Progenitor cell of endocrine pancreas (in vitro differentiated cells): ENCODE measurements at places on chromosomes 5 and 9. TPM values are rescaled to one million over a fixed set of nuclear protein-coding genes. Genes with fewer than 3 reads are reported as not detected.

PCDHGB1 gene
- total RNA-seq, result 2.3 TPM in 2 replicates

RAPGEF1 gene
- 57.3 and 62.8 TPM in 2 replicates for total RNA-seq

SLCO4C1 gene
- total RNA-seq, result 4.0 and 4.8 TPM in 2 replicates

RGS7BP gene
- total RNA-seq, result 0.14 TPM in 1 of 2 replicates, not detected in the other

GRCh38 chr5:115813719-115814118, 2.7 kb downstream of the CDO1 start:
- no peak for DNase-seq

DNA sequence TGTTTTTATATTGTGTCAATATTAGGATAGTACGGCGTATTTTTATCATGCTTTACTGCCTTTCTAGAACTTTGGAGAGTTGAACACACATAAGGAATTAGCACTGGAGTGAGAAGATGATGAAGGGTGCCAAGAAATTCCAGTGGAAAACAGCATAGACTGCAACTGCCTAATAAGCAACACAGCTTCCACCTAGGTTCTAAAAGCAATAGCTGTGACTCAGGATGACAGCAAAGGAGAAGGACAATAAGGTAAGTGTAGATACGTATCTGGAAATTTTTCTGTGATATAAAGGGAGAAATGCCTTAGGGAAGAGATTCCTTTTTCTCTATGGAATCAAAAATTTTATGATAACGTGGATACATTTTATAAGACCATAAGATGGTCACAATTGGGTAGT, 7.4 kb downstream of the PTPRD start:
- DNase-seq, result no peak

DNA sequence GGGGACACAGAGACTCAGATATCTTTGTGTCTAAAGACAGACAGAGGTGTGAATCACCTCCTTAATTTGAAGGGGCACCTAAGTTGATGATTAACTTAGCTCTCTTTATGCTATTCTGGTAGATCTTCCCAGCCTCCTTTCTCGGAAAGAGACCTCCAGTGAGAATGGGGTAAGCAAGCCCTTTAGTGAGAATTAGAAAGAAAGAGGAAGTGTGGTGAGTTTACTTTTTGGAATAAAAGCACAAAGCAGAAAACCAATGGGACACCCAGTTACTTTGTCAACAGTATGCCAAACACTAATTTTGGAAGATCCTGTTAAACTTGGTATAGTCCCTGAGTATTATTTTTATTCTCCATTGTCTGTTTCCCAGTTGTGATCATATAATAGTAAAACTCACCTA, 302.8 kb upstream of the RASA1 start:
- no peak for DNase-seq

GRCh38 chr9:81390792-81391456, 298.4 kb downstream of the TLE1 start:
- no peak for DNase-seq

DNA sequence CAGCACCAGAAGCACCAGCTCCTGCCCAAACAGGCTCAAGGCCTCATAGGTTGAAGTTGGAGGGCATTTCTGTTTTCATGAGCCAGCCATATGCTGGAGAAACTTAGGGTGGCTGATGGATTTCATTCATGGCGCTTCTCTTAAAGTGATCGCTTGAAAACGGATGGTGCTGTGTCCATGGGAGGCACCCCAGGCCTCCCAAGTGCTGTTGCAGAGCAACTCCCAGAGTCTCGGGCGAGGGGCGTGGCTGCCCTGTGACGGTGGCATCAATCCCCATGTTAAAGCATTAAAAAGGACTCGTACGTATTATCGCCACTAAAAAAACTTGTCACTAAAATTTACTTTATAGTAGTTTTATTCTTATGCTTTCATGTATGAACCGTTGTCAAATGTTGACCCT, 128.3 kb downstream of the MRPL36 start:
- DNase-seq, result no peak

GRCh38 chr9:994005-994404, 17.6 kb downstream of the DMRT3 start:
- no peak for DNase-seq

DNA sequence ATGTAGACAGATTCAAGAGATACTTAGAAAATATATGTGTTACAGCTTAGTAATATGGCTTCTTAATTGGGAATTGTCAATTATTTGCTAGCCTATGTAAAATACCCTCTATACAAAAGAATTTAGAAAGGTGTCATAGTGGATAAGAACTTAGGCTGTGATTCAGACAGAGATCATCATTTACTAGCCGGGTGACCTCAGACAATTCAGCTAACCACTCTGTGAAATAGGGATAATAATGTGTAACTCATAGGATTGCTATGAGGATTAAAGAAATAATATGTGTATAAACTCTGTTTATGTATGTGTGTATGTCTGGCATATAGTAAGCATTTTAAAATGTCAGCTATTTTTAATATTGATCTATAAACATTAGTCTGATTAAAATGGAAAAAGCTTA, 5.9 kb upstream of the LARS1 start:
- DNase-seq, result no peak

DNA sequence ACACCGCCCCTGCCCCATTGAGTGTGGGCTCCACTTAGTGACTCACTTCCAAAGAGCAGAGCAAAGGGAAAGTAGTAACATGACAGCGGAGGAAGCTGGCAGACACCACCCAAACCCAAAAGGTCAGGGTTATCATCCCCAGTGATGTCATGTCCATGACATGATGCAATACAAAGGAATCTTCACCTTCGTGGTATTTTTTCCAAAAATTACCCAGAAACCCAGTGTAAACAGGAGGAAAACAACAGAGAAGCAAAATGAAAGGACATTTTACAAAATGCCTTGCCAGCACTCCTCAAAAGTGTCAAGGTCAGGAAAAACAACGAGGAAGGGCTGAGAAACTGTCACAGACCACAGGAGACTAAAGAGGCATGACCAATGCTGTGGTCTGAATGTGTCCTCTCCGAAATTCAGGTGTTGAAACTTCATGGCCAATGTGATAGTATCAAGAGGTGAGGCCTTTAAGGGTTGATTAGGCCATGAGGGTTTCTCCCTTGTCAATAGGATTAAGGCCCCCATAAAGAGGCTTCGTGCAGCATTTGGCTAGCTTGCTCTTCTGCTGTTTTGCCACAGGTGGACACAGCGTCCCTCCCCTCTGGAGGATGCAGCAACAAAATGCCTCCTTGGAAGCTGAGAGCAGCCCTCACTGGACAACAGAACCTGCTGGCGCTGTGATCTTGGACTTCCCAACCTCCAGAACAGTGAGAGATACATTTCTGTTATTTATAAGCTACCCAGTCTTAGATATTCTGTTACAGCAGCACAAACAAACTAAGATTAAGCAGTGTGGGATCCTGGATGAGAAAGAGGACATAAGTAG, 30.5 kb upstream of the MED10 start:
- no peak for DNase-seq
